Stimulated activated CD4-positive, alpha-beta T cell treated with anti-CD3 and anti-CD28 coated beads, Interleukin-1b, Interleukin-23, amount 100 ng/mL, for 24 hours (primary cell): ENCODE measurements at places on chromosomes 6 and 20.

- no peak for DNase-seq
Measured at GRCh38 chr6:34096814-34097213, 49.1 kb downstream of the GRM4 start.

DNA sequence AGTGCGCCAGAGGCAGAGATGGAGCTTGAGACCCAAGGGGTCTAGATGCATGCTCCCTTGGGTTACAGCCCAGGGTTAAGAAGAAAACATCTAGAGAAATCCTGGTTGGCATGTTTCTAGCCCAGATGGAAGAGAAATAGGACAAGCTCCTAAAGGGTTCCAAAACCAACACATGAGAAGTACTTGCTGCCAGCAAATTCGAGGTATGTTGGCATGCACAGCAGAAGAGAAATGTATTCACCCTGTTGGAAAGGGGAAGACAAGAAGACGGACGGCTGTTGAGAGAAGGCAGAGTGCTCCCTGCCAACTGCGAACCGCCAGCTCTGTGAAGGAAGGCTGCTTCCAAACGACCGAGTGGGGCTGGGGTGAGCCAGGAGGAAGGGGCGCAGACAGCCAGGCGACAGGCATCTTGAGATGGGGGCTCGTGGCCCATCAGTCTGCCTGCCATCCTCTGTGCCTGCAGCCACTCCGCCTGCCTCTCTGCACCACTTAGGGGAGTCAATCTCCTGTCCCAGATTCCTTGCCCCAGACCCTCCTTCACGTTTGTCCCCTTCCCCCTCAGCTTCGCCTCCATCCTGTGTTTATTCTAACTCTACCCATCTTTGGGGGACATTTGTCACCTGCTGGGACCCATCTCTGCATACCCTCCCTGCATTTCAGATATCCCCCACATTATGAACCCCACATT is 249.2 kb downstream of the CDC5L start:
- DNase-seq, result no peak

- DNase-seq, result no peak
Measured at GRCh38 chr6:94673251-94673650, 904.1 kb upstream of the MANEA start.

DNA sequence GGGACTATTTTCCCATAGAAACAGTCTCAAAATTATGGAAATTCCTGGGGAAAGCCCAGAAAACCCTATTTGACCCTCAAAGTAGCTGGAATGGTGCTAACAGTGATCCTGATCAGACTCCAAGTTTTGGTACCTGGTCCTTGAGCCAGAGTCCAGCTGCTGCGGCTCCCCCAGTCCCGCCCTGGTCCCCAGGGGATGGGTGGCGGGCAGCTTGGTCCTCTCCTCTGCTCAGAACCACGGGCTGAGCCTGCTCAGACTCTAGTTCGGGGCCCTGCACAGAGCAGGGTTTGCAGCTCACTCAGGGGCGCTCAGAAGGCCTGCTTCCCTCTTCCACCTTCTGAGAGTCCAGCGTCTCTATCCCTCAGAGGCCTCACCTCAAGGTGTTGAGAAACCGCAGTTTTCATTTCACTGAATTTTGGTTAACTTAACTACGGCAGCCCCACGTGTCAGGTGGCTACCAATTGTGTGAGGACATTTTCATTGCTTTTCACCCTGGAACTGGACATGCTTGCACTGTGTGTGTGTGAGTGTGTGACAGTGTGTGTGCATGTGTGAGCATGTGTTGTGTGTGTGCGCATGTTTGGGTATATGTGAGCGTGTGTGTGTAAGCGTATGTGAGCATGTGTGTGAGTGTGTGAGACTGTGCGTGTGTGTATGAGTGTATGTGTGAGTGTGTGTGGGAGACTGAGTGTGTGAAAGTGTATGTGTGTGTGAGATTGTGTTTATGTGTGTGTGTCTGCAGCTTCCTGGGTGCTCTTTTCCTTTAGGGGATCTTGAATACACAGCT is 44.2 kb upstream of the PDE10A start:
- no peak for DNase-seq

- no peak for DNase-seq
Measured at GRCh38 chr20:51732096-51732791, 35.9 kb downstream of the ATP9A start.

DNA sequence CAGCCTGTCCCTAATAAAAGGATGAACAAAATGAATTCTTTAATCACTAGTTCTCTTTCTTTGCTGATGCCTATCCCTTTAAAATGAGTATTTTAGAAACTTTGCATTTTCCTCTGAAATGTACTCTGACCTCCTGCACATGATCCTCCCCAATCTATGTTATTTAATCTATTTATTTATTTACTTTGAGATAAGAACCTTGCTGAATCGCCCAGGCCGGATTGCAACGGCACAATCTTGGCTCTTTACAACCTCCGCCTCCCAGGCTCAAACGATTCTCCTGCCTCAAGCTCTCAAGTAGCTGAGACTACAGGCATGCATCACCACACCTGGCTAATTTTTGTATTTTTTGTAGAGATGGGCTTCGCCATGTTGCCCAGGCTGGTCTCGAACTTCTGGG is 27.9 kb downstream of the ADTRP start:
- DNase-seq, result no peak

GRCh38 chr6:144194293-144194810 is 44.0 kb downstream of the STX11 start:
- no peak for DNase-seq

DNA sequence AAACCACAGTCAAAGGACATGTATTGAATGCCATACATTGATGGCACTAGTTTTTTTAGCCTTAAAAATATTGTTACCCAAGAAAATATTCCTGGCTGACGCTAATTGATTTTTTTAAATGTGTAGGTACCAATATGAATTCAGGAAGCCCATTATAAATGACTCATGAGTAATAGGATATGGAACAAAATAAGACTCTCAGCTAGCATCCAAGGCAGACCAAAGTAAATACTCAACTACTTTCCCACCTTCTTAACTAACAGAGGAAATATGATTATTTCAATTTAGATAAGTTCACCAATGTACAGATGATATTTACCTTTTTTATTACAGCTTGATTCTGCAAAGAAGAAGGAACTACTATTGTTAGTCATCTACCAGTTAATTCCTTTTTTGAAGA is 43.2 kb upstream of the TXNDC5 start:
- DNase-seq, result no peak

DNA sequence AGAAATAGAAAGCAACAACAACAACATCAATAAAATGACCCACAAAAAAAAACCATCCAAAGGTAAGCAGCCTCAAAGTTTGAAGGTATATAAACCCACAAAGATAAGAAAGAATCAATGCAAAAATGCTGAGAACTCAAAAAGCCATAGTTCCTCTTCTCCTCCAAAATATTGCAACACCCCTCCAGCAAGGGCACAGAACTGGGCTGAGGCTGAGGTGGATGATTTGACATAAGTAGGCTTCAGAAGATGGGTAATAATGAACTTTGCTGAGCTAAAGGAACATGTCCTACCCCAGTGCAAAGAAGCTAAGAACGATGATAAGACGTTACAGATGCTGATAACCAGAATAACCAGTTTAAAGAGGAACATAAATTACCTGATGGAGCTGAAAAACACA is 188.8 kb upstream of the BTBD3 start:
- no peak for DNase-seq

- DNase-seq, result no peak
Measured at GRCh38 chr6:52152711-52153160, 33.4 kb upstream of the IL17A start.

- no peak for DNase-seq
Measured at GRCh38 chr6:90151576-90152422, 144.8 kb downstream of the BACH2 start.

GRCh38 chr20:60100780-60101179 is 142.6 kb downstream of the CDH26 start:
- no peak for DNase-seq

GRCh38 chr6:90650041-90650940 is 63.4 kb upstream of the MAP3K7 start:
- no peak for DNase-seq

GRCh38 chr6:12102350-12102749 is 90.2 kb downstream of the HIVEP1 start:
- DNase-seq, result no peak

GRCh38 chr20:35275741-35276251 is 2.1 kb downstream of the MMP24OS start:
- DNase-seq, result no peak

GRCh38 chr20:3262566-3262965 is 23.6 kb upstream of the SLC4A11 start:
- DNase-seq, result no peak

DNA sequence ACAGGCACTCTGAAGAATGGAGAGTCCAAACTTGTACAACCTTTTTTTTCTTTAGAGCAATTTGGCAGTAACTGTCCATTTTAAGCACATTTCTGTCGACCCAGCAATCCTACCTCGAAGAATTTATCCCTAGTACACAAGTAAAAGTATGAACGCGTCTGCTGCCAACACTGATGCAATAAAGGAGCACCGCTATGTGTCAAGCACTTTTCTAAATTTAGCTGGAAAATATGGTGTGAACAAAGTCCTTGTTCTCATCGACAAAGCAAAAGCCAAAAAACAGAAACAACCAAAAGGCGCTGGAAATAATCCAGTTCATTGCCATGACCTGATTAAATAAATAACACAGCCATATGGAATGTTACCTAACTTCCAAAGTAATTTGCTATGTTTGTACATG is 1.1 kb downstream of the DPM1 start:
- no peak for DNase-seq

GRCh38 chr20:20447196-20447595 is 79.3 kb downstream of the INSM1 start:
- DNase-seq, result no peak

DNA sequence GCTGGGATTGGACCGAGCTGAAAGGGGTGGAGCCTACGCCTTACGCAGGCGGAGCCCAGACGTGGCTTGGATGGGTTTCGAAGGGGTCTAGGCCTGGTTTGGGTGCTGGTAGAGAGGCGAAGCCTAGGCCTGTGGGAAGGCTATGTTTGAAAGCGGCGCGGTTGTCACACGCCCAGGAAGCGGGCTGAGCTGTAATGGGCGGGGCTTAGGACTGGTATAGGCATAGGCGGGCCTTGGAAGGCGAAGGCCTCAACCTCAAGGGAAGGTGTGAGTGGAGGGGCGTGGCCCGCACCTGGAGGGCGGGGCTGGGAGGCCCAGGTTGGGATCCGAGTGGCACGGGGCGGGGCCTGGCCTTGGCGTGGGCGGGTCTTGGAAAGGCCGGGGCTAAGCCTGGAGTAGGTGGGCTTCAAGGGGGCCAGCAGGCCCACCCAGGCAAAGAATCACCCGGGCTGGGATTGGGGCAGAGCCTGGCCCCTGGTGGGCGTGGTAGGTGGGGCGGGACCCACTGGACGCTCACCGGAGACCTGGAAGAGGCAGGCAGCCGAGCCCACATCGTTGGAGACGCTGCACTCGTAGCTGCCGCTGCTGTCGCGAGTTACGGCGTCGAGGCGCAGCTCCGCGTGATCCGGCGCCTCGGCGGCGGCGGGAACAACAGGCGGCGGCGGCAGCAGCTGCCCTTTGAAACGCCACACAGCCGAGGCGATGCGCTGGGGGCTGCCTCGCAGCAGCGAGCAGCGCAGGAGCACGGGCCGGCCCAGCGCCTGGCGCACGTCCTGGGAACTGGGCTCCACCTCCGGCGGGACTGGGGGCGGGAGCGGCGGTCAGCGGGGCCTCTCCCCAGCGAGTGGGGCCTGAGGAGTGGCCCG is 49.0 kb downstream of the MDGA1 start:
- no peak for DNase-seq

DNA sequence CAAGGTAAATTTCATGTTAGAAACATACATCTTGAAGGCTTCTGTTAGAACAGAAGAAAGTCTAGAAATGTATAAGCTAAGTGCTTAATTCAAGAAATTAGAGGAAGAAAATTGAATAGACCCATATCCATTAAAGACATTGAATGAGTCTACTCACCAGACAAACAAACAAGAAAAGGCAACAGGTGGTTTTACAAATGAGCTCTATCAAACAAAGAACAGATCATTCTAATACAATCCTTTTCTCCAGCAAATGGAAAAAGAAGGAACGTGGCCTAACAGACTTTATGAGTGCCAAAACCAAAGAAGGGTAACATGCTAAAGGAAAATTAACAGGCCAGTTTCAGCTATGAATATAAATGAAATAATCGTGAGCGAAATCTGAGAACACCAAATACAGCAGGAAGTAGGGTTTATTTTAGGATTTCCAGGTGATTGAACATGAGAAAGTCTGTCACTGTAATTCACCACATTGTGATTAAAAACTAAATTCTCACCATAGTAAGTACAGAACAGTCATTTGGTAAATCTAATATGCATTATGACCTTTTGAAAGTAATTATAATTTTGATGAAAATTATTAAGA is 22.6 kb downstream of the MTHFD1L start:
- no peak for DNase-seq

DNA sequence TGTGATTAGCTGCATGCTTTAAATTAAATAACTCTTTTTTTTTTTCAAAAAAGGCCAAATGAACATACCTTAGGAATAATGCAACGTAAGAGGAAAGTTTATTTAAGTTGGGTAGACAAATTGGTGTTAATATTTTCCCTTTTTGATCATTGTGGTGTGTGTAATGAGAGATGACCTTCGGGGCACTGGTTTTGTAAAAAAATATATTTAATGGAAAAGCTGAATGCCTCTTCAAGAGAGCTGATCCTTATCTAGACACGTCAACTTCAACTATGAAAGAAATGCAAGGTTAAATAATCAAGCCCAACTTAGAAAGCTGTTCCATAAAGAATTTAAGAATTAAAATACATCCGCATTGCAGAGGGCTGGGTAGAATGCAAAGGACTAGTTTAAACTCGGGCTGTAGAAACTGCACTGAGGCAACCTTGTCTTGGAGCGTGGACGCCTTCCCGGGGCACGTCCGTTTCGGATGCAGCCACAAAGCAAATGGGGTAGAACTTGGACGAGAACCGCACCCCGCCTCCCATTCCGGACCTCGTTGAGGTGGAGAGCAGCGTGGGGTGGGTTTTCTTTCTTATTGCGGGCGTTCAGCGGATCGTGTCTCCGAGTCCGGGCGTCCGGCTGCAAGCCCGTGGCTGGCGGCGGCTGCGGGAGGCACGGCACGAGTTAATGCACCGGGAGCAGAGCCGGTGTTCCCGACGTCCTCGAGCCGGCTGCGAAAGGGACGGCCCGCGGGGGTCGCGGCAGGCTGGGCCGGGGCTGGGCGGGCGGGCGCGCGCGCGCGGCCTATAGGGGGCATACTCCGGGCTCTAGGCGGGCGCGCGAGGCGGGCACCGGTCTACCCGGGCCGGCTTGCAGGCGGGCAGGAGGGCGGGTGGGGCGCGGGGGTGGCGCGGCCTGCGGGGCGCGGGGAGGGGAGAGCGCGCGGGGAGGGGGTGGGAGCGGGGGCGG is 1.9 kb downstream of the JARID2 start:
- peak; percentile 42 for DNase-seq
